ENCODE measurements at places on chromosomes 12 and 14.
A peak's percentile ranks its signal among the peaks of the same experiment; 100 is the strongest.

DNA sequence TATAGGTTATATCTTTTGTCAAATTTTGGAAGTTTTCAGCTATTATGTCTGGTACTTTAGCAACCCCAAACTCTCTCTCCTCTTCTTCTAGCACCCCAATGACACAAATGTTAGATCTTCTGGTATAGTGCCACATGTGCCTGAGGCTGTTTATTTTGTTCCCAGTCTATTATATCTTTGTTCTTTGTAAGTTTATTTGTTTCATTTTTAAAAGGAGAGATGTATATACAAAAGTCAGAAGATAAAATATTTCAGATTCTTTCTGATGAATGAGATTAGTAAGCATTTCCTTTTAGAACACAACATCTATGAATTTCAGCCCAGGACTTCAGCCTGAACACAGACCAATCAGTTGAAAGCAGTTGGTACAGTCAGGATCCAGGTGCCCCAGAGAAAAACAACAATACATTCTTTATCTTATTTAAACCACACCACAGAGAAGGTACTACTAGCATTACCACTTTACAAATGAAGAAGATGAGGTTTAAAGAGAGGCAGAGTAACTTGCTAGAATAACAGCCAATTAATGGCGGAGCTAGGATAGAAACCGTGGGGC is 114.1 kb upstream of the BTG1 start:
- no peak for DNase-seq

DNA sequence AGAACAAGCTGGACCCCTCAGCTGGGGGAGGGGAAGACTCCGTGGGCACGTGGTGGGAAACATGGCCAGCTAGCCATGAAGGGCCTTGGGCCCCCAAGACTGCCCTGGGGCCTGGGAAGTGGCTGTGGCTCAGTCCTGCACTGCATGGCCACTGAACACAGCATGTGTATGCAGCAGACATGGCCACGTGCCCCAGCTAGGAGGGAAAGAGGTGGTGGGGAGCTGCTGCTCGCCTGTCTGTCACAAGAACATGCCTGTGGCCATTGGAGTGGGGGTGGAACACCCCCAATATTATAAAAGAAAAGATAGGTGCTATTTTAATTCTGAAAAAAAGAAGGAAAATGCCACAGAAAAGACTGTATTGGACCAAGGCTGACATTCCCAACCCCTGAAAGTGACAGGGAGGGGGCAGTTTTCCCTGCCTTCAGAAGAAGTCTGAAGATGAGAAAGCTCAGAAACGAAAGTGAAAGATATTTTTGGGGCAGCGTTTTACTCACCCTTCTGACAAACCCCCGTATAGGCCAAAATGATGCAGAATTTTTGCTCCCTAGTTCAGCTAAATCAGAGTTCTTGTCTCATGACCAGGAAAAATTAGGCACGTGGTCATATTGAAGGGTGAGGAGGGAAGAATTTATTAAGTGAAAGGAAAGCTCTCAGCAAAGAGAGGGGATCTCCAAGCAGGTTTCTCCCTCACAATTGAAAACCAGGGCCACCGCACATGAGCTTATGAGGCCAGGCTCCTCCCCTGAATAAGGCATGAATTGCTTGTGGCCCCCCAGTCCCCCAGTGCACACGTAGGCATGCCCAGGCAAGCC is 35.2 kb upstream of the PCNX1 start:
- DNase-seq, result no peak

DNA sequence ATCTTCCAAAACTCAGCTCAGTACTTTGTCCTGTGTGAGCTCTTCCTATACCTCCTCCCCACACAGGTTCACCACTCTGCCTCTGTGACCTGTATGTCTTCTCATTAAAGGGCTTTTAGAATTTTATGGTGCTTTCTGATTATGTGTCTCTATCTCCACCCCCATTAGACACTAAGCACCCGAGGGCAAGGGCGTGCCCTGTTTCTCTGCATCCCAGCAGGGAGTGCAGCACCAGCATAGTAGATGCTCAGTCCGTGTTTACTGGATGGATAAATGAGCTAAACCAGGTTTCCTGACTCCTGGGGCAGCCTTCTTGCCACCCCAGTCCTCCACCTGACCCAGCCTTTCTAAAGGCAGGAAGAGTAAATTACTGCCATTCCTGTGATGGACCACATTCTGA is 333.8 kb downstream of the CACNA1C start:
- no peak for DNase-seq

GRCh38 chr14:89225607-89226006 is 191.4 kb downstream of the FOXN3 start:
- no peak for DNase-seq

- DNase-seq, result no peak
These were observed 29.6 kb downstream of the KCTD10 start for GRCh38 chr12:109447482-109447881.

- peak; percentile 74 for DNase-seq
These were observed 105.4 kb downstream of the FBXL14 start for GRCh38 chr12:1488908-1489381.

DNA sequence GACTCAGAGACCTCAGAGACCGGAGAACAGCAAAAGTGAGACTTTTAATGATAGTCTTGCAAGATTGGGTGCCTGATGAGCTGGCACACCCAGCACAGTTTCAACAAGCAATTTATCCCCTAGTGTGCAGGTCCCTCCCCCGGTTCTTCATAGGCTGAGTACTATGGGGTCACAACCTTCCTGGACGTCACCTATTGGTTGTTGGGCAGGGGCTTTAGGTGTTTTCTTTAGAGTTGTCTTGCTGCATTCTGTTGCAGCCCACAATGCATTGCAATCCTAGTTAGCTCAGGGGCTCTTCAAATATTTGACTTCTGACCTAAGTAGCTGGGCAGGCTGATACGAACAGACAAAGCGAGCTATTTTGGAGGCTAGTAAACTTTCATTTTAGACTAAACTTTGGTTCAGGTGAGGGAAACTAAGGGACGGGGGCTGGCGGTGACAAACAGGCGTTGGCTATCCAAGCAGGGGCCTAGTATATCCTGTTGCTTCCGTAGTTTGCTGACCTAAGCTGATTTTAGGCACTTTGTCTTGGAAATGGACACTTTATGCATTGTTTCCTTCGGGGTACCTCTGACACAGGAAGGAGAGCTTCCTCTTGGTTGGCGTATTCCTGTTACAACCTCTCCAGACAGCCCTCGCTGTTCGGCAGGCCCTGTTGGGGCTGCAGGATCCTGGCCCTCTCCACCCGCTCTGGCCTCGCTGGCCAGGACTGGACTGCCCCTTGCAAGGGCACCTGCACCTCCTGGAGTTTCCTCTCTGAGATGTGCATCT is 14.1 kb downstream of the SIVA1 start:
- DNase-seq, result no peak

GRCh38 chr12:108399514-108399913 is 60.4 kb upstream of the CMKLR1 start:
- DNase-seq, result no peak

GRCh38 chr12:117063162-117063911 is 35.9 kb downstream of the TESC start:
- no peak for DNase-seq

- DNase-seq, result no peak
These were observed 65.0 kb downstream of the HECTD1 start for GRCh38 chr14:31142455-31143087.

DNA sequence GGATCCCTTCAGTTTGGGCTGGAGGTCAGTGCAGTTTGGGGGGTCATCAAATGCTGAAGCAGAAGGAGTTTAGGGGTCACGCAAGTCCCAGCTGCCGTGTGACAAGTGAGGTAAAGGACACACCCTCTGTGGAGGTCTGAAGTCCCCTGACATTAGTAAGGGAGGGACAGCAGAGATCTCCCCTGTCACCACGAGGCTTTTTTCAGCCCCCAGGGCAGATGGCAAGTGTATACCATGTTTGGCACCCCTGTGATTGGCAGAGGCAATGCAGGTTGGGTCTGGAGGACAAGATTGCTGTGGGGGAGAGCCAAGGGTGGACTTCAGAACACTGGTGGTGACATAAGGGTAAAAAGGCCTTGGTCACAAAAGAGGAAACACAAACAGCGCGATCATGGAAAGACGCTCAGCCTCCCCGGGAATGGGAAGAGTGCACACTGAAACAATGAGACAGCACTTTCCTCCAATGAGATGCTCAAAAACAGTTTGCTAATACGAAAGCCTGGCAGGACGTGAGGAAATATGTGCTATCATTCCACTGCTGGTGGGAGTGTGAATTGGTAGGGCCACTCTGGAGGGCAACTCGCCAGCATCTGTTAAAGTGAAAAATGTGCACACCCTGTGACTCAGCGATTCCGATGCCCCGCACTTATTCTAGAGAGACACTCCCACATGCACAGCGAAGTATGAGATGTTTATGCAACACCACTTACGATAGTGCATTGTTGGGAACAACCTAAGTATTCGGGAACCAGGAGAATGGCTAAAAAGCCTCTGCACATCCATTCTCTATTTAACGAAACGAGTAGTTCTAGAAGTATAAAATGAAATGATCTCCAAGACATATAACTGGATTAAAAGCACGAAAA is 14.4 kb upstream of the CD27 start:
- peak; percentile 94 for DNase-seq

DNA sequence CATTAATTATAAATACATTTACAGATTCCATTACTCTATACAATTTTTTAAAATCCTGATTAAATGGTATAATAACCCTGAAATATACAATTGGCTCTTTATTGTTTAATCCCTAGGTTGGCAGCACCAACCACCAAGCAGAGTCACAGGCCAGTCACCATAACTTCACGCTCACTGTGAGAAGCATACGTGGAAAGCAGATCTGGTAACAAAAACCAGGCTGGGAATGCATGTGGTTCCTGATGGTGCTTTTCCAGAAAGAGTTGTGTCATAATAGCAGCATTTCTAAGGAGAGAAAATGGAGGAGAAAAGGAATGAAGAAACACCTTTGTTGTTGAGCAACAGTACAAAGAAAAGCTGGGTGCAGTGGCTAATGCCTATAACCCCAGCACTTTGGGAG is 66.1 kb downstream of the SIX6 start:
- DNase-seq, result no peak

DNA sequence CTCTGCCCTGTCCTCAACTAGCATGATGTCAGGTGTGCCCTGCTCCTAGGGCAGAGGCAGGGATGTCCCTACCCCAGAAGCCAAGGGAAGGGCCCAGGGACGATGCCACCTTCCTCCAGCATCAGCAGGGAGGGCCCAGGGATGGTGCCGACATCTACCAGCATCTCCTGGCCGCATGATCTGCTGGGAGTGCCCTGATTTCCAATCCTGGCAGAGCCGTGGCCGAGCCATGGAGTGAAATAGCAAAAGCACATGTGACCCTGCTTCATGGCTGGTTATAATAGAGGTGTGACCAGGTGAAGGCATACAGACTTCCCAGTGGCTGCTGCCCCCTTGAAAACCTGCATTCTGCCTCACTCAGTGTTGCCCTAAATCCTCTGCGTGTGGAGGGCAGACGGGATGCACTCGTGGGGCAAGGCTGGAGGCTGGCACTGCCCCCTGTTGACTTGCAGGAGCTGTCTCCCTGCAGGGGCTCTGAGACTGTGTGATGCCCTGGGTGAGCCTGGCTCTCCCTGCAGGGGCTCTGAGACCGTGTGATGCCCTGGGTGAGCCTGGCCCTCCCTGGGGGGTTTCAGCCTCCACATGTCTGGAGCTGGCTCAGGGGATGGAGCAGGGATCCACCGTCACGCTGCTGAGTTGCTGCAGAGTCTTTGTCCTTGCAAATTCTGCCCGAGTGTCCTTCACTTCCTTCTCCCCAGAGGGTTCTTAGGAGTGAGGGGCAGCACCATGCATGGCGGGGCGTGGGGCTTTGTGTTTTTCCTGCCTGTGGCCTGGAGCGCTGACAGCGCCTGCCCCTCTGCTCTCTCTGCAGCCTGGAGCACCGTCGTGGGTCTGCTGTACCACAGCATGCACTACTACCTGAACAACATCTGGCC is 51.7 kb downstream of the ADGRD1 start:
- no peak for DNase-seq

- no peak for DNase-seq
These were observed 191.1 kb downstream of the TMX1 start for GRCh38 chr14:51431033-51431709.

GRCh38 chr12:132429602-132429945 is 60.4 kb upstream of the FBRSL1 start:
- DNase-seq, result no peak

DNA sequence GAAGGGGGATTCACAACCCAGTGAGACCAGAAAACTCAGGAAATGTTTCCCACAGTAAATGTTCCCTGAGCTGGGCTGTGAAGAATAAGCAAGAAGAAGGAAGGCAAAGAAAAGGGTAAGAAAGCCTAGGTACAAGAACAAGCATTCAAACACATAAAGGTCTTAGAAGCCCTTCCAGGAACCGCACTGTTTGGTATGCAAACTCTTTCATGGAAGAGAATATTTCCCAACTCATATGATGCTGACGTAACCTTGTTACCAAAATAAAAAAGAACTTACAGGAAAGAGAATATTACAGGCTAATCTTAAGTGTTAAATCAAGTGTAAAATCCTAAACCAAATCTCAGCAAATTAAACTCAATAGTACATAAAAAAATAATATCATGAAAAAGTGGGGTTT is 23.6 kb downstream of the MED6 start:
- DNase-seq, result no peak

GRCh38 chr12:54032086-54032619 is 697 bp upstream of the HOXC5 start:
- DNase-seq, result no peak

GRCh38 chr14:85308531-85309300 is 221.2 kb upstream of the FLRT2 start:
- peak; percentile 3 for DNase-seq

GRCh38 chr12:27575762-27576118 is 51.7 kb downstream of the PPFIBP1 start:
- DNase-seq, result no peak

DNA sequence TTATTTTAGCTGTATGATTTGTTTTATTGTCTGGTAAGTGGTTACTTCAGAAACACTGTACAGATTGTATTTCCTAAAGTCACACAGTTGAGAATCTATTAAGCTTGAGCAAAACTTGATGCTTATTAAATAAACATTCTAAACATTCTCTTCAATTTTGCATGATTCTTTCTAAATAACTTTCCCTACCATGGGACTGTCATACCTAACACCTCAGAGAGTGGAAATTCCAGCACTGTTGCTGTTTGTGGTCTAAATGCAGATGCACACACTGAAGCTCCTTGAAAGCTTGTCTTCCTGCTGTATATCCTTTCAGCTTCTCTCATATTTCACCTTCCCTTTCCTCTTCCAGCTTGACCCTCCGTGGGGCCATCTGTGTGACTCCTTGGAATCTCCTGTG is 392.0 kb downstream of the LRIG3 start:
- peak; percentile 53 for DNase-seq

DNA sequence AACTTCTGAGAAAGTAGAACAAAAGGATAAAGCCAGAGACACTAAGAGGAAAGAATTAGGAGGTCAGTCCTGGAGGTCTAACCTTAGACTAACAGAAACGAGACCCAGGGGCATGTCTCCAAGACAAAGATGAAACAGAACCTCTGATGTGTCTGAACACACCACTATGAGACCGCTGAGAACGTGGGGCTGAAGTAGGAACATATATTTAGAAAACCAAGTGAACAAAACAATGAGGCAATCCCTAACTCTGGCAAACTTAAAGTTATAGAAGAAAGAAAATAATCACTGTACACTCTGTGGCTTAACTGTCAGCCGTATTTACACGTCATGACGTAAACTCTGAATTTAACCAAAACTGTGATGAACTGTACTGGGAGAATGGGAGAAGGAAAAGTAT is 17.9 kb downstream of the KCTD10 start:
- DNase-seq, result no peak

GRCh38 chr12:122190842-122191668 is 8.1 kb downstream of the LRRC43 start:
- peak; percentile 31 for DNase-seq

Data from fibroblast of skin of right quadriceps (primary cell).